ENCODE measurements at places on chromosomes 2 and 18.

DNA sequence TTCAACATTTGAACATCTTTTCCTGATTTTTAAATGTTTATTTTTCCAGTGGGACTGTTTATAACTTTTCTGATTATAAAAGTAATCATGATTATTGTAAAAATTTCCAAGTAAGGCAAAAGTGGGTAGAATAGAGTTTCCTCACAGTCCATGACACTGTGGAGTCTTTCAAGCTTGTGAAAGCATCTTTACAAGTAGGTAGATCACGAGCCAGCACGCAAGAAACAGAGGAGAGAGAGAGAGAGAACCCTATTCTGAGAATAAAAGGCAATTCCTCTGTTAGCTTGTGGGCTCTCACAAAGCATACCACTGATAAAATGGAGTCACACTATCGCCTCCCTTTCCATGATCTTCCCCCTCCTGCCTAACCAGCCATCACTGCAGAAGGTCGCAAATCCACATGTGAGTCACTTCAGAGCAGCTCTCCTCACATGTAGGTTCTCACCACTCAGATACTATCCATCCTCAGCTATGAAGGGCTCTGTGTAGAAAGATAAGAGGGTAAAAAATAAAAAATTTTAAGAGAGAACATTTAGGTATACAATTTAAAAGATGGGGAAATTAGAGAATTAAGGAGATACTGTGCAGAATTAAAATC lies 40.3 kb downstream of the AAK1 start:
- DNase-seq, result no peak

- DNase-seq, result no peak
These were observed 62.5 kb downstream of the MEP1B start for GRCh38 chr18:32252141-32252860.

- DNase-seq, result no peak
These were observed 322.1 kb upstream of the CHAC2 start for GRCh38 chr2:53445383-53446070.

DNA sequence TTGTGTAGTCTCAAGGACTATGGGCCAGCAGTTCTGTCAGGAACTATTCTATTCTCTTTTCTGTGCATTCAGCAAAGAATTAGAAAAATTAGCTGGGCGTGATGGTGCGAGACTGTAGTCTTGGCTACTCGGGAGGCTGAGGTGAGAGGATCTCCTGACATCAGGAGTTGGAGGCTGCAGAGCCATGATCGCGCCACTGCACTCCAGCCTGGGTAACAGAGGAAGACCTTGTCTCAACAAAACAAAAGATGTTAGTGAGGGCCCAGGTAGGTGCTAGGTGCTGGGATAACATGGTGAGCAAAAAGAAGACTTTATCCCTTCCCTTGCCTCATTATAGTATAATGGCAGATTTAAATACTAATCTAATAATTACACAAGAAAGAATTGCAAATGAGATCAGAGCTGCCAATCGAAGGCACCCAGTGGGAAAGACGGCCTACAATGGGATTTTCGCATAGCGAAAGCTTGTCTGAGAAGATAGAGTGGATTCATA lies 447 bp upstream of the MRPL19 start:
- no peak for DNase-seq

DNA sequence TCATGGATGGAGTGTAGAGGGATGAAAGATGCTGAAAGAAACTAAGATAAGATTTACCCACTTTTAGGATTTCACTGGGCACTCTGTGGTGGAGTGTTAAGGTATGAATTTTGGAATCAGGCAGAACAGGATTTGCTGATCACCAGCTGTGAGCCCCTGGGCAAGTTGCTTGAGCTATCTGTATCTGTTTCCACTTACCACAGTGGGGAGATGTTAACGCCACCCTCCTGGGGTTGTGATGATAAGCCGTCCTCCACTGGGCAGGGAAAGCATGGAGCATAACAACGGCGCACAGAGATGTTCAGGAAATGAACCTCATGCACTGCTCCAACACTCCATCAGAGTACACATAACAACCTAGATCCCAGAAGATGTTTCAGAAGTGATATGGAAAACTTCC lies 160.6 kb downstream of the MTCL1 start:
- no peak for DNase-seq

Measured in testis (tissue), 5 donors.